ENCODE measurements at places on chromosomes 2 and 18.

GRCh38 chr2:86135653-86136052 is 29.6 kb downstream of the PTCD3 start:
- DNase-seq = no peak

GRCh38 chr2:69084492-69084891 is 71.5 kb downstream of the ANTXR1 start:
- no peak for DNase-seq

DNA sequence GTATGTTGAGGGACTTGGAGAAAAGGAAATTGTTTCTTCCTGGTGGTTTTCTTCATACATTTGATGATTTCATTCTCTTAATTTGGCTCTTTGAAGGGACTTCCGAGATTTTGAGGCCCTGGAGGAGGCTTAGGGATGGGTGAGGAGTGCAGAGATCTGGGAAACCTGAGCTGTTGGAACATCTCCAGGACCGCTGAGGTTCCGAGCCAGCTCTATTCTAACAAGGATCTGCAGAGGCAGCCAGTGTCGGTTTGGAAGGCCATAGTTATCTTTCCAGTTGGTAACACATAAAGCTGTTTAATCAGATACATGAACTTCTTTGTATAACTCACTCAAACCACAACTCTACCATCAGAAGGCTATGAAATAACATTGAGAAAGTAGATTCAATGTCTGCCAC is 70.3 kb upstream of the UPP2 start:
- DNase-seq = no peak

DNA sequence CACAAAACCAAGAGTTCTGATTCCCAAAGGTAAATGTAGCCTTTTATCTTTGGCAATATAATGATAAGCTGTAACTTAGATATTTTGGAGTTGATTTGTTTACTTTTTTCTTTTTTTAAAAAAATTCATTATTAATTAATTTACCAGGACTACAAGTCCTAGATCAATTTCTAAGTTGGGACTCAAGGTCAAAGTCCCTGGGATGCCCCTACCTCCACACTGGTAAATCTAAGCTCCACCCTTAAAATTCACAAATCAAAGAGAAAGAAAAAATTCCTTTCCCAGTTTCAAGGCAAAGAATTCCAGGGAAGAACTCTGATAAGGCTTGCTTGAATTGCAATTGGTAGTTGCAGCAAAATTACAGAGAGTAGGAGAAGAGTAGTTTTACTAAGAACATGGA is 71.3 kb downstream of the MDH1 start:
- no peak for DNase-seq

- DNase-seq = no peak
Measured at GRCh38 chr2:25885933-25886332, 7.6 kb upstream of the ASXL2 start.

GRCh38 chr18:23573626-23574431 is 12.5 kb downstream of the NPC1 start:
- no peak for DNase-seq

DNA sequence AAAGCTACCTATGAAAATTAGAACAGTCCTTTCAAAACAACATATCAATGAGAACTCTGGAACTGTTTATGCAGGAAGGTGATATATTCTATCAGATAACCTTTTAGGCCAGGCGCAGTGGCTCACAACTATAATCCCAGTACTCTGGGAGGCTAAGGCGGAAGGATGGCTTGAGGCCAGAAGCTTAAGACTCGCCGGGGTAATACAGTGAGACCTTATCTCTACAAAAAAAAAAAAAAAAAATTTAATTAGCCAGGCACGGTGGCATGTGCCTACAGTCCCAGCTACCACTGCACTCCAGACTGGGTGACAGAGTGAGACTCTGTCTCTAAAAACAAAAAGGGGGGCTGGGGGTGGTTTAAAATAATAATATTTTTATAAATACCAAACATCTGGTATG is 77.9 kb downstream of the OSBPL1A start:
- DNase-seq = no peak

DNA sequence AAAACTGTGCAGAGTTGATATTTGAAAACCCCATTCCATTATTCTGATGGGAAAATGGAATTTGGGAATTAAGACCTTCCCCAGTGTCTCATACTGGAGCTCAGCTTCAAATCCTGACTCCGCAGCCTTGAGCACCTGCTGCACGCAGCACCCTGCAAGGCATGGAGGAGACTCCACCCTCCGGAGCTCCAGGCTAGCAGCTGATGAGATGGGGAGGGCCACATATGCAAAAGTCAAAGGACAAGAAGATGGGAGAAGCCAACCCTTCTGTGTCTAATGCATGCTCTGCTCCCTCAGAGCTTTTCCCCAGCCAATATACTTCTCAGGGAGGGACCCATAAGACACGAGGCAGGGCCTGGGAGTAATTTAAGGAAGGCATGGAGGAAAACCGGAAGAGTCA is 34.7 kb upstream of the TRIB2 start:
- no peak for DNase-seq

- DNase-seq = no peak
Measured at GRCh38 chr18:57334383-57334782, 18.0 kb upstream of the ST8SIA3 start.

- DNase-seq = no peak
Measured at GRCh38 chr2:68806511-68807109, 64.6 kb downstream of the BMP10 start.

DNA sequence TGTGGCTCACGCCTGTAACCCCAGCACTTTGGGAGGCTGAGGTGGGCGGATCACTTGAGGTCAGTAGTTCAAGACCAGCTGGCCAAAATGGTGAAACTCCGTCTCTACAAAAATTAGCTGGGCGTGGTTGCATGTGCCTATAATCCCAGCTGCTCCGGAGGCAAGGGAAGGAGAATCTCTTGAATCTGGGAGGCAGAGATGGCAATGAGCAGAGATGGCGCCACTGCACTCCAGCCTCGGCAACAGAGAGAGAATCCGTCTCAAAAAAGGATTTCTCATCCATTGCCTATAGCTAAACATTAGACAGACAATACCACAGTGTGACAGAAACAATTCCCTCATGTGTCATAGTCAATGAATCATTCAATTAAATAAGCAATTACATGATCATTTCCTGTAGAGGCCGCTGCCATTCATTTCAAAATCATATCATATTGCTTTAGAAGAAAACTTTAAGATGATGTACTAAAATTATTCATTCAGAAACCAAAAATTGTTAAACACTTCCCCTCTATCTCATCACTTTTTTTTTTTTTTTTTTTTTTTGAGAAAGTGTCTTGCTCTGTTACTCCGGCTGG is 69.5 kb upstream of the TGIF1 start:
- no peak for DNase-seq

GRCh38 chr18:9796011-9796410 is 87.9 kb downstream of the RAB31 start:
- DNase-seq = no peak

GRCh38 chr2:105712166-105712915 is 32.4 kb upstream of the NCK2 start:
- no peak for DNase-seq

- DNase-seq = no peak
Measured at GRCh38 chr2:203734276-203734983, 28.0 kb downstream of the CD28 start.

DNA sequence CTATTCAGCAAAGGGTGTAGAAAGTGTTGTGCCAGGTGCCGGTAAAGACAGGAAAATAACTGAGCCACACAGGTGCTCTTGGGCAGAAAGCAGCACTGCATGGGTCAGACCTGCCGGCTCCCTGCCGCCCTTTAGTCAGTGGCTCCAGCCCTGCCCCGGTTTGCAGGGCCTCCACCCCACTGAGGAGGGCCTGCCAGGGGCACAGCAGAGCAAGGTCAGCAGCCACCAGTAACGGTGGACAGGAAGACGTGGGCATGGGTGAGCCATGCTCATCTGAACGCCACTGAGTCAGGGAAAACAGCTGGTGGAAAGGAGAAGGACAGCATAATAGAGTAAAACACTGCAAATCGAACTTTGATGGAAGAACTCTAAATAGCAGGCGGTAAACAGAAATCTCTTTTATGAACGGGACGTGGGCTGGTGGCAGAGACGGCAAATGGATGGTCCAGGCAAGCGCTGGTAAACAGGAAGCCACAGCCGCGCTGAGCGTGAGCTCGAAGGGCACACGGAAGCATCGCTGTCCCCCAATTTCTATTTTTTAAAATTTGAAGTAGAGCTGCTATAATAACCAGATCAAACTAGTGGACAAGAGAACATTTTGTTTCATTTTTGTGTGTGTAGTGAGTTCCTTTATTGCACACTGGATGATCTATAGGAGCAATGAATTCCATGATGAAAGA is 141.8 kb upstream of the ALKAL2 start:
- no peak for DNase-seq

- no peak for DNase-seq
Measured at GRCh38 chr2:108562274-108562673, 28.0 kb downstream of the LIMS1 start.

DNA sequence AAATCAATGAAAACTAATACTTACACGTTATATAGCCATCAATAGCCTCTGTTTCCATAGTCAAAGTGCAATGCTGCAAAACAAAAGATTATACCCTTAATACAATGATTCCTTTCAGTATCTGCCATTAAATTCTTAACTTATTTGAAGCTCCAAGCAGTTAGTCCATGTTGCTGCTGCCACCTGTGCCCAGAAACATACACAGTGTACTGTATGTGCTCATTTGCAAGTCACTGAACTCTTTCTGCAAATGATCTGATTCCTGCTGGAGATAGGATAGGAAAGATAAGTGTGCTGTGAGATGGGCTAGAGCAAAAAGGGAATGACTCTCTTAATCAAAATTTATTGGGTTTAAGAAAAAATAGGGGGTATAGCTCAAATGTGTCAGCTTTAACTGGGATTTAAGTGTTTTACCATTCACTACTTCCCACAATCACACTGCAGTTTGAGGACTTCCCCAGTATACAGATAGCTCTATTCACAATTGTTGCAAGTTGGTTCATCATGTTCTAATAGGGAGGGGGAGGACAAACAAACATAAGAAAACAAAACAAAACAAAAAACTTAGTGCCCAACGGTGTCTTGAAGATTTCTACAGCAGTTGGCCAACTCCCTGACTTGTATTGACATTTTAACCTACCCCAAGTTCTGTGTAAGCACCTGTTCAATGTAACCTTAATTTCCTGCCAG is 2.7 kb downstream of the IKZF2 start:
- DNase-seq = no peak

DNA sequence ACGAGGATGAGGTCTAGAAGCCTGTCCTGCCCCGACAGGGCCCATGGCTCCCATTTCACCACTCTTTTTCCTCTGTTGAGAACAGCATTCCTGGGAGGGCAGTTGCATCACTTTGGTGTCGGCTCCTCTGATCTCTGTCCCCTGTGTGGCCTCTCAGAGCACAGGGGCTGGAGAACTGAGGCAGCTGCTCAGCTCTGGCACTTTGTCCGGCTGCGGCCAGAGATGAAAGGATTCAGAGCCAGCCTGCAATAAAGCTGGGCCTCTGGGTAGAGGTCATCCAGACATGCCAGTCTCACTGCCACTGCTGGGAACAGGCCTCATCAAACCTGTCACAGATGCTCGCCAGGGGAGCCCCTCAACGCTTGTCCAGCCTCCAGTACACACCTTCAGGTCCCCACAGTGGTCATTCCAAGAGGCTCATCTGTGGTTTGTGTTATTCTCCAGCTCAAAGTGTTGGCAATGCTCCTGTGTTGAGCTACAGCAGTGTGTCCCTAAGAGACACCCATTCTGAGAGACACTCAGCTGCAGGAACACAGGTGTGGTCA is 13.1 kb upstream of the ROCK2 start:
- no peak for DNase-seq

- peak; percentile 69 for DNase-seq
Measured at GRCh38 chr2:174485788-174486562, 854 bp downstream of the GPR155 start.

- DNase-seq = no peak
Measured at GRCh38 chr2:200788121-200788718, 23.5 kb upstream of the BZW1 start.

- DNase-seq = no peak
Measured at GRCh38 chr2:138515092-138515491, 13.5 kb downstream of the SPOPL start.

DNA sequence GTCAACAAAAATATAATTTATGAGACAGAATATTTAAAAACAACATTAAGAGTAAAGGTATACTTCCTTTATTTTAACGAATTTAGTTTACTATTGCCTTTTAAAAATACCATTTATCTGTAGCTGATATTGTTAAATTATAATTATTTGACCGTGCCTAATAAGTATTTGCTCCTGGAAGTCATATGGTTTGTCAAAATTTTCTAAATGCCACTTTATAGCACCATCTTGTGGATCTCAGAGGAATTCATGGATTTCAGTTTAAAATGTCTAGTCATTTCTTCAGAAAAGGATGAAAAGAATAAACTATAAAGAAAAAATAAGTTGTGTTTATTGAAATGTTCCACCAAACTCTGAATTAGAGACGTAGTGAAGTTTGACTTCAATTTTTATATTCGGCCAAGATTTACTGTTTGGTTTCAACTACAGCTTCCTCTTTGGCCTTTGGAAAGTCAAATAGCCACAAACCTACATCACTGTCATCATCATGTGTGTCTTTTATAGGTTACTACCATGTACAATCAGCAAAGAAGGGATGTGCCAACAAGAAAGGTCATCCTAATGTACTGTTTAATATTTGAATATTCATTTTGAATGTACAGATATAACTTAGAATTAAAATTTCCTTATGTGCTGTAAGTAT is 10.3 kb upstream of the FTCDNL1 start:
- no peak for DNase-seq

DNA sequence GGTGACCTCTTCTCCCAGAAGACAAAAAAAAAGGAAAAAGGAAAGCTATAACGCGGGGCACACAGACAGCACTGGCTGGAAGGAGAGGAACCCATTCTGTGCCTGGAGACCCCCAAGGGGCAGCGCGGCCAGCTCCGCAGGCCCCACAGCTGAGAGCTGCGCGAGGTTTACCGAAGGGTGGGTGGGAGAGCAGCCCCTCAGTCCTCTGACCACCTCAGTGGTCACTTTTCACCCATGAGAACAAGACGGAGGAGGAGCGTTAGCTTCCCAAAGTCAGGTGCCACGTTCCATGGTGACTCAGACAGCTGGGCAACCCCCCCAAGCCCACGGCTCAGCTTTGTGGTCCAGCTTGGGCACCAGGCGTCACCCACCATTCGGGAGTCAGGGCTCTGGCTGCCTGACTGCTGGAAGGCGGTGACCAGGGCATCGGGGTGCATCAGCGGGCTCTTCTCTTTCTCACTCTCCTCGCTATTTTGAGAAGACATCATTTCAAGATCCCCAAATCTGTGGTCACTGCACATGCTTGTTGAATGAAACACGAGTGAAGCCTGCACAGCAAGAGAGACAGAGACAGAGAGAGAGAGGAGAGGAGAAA is 35.2 kb downstream of the RPL31 start:
- no peak for DNase-seq

All from sigmoid colon (tissue), 7 donors.